ENCODE measurements at places on chromosomes 2 and 18. TPM values are rescaled to one million over a fixed set of nuclear protein-coding genes. Genes with fewer than 3 reads are reported as not detected.

Gene LHCGR
- polyA plus RNA-seq: not detected

Gene NOSTRIN
- not detected for polyA plus RNA-seq

Gene THUMPD2
- 5.2 TPM for polyA plus RNA-seq

DNA sequence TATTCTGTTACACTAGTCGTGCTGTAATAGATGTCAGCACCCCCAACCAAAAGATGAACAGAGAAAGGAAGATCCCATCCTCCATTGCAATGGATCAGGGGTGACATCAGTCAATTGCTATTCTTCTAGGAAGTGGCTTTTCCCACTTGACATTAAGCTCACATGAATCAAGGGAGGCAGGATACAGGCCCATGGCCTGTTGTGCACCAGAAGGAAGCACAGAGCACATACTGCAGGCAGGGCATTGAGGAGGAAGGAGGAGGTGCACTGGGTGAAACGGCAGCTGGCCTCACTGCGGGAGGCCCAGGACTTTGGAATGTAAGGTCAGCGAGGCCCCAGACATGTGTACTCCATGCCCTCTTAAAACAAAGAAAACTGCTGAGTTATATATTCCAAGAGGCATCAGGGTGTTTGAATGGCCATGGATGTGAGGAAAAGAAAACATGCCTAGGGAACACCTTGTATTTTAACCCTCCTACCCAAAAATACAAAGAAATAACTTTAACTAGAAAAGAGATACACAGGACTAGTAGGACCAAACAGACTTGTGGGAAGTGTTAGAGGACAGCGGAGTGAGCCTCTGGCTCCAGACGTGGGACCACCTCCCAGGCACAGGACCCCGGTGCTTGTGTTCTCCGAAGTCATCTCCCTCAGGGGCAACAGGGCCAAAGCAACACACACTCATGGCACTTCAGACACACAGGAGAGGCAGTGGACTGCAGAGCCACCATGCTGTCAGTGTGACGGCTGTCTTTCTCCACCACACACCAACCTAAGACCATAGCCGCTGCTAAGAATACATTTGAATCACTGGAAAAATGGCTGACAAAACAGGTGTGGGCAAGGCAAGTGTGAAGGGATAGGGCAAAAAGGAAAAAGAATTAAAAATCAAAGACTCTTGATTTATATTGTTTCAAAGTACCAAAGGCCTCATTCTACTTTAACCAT is 51.4 kb upstream of the RIOK3 start:
- no peak for DNase-seq
- no peaks in the 10 kb centered on the region for H3K27me3 ChIP-seq

GRCh38 chr2:100747996-100748615 is 71.8 kb upstream of the NPAS2 start:
- no peak overlapping the region for H3K27ac ChIP-seq
- DNase-seq: no peak
- H3K4me3 ChIP-seq: no peak overlapping the region
- H3K27me3 ChIP-seq: peaks cover 38% of the 10 kb centered on the region
- no peaks in the 10 kb centered on the region for H3K36me3 ChIP-seq

DNA sequence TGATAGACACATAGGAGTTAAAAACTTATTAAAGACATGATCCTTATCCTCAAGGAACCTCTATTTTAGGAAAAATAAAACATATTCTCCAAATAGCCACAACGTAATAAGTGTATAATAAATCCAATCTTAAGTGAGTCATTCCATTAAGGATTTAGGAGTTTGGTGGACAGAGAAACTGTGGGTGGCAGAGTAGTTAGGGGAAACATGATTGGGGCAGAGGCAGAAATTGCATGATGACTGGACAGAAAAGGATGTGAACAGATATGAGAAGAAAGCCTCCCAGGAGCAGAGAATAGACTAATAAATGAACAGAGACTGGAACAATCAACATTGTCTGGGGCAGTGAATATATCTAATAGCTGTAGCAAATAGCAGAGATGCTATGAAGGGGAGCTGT is 48.1 kb upstream of the SIGLEC15 start:
- H3K4me3 ChIP-seq: no peak overlapping the region
- peaks cover 27% of the 10 kb centered on the region for H3K4me1 ChIP-seq
- no peak for DNase-seq

DNA sequence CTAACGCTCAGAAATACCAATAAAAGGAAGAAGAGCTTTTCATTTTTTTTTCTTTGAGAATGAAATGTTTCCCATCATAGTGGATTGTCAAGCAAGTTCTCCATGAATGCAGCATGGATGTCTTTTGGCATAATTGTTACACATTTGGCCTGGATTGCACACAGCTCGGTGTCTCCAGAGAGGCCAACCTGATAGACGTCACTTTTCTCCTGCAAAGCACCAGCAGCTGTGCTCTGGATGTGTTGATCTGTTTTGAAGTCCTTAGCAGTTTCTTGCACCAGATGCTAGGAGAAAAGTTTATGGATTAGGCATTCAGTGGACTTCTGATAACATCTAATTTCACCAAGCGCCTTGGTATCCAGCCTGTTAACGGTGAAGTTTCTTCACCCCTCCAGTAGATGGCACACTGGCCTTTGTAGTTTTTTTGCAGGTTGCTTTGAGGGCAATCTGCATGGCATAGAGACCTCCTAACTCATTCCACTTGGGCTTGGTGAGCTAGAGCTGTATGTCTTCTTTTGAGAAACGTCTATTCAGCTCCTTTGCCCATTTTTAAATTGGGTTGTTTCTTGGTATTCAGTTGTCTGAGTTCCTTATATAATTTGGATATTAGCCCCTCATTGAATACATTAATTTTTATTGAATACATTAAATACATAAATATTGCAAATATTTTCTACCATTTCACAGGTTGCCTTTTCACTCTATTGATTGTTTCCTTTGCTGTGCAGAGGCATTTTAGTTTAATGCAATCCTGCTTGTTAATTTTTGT is 59.7 kb downstream of the PTH2R start:
- peaks cover 14% of the 10 kb centered on the region for H3K27me3 ChIP-seq
- DNase-seq: peak; percentile 1
- H3K4me1 ChIP-seq: no peaks in the 10 kb centered on the region
- no peaks in the 10 kb centered on the region for H3K36me3 ChIP-seq
- no peak overlapping the region for H3K27ac ChIP-seq
- H3K4me3 ChIP-seq: no peak overlapping the region

DNA sequence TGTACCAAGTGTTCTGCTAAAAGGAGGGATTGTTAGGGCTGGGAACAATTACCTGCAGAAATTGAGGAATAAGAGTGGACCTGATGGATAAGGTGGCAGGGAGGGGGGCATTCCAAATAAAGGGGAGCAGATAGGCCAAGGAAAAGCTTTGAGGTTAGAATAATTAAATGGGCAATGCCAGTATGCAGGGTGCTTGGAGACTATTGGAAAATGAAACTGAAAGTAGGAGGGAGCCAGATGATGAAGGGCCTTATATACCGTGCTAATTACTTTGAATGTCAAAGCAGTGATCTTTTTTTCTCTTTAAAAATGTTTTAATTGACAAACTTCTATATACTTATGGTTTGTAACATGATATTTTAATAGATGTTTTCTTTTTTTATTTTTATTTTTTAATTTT is 42.9 kb downstream of the MMADHC start:
- H3K27me3 ChIP-seq: no peaks in the 10 kb centered on the region
- H3K4me1 ChIP-seq: peaks cover 3% of the 10 kb centered on the region
- DNase-seq: no peak
- H3K27ac ChIP-seq: no peak overlapping the region

GRCh38 chr2:51612387-51612786 is 580.5 kb upstream of the NRXN1 start:
- no peaks in the 10 kb centered on the region for H3K4me1 ChIP-seq
- H3K36me3 ChIP-seq: no peaks in the 10 kb centered on the region
- no peak for DNase-seq

- DNase-seq: no peak
- no peak overlapping the region for H3K27ac ChIP-seq
- H3K36me3 ChIP-seq: no peaks in the 10 kb centered on the region
- no peaks in the 10 kb centered on the region for H3K4me1 ChIP-seq
- H3K27me3 ChIP-seq: peaks cover 15% of the 10 kb centered on the region
These were observed 85.3 kb upstream of the SULT1C3 start for GRCh38 chr2:108154366-108155061.

GRCh38 chr2:163734881-163735684 is 725 bp downstream of the FIGN start:
- peak overlapping the region; percentile 44 for H3K4me3 ChIP-seq
- H3K4me1 ChIP-seq: peaks cover 12% of the 10 kb centered on the region
- H3K36me3 ChIP-seq: peaks cover 9% of the 10 kb centered on the region

GRCh38 chr2:40430776-40431599 is 20.9 kb downstream of the SLC8A1 start:
- DNase-seq: no peak
- H3K4me3 ChIP-seq: no peak overlapping the region
- H3K4me1 ChIP-seq: no peaks in the 10 kb centered on the region
- no peak overlapping the region for H3K27ac ChIP-seq

GRCh38 chr2:105055613-105056012 is 17.7 kb downstream of the MRPS9 start:
- H3K27ac ChIP-seq: no peak overlapping the region
- DNase-seq: no peak
- H3K36me3 ChIP-seq: peaks cover 20% of the 10 kb centered on the region
- no peaks in the 10 kb centered on the region for H3K27me3 ChIP-seq

- DNase-seq: no peak
- H3K27ac ChIP-seq: no peak overlapping the region
- H3K27me3 ChIP-seq: no peaks in the 10 kb centered on the region
- no peak overlapping the region for H3K4me3 ChIP-seq
- no peaks in the 10 kb centered on the region for H3K36me3 ChIP-seq
These were observed 18.1 kb upstream of the TAF1B start for GRCh38 chr2:9824956-9825720.

DNA sequence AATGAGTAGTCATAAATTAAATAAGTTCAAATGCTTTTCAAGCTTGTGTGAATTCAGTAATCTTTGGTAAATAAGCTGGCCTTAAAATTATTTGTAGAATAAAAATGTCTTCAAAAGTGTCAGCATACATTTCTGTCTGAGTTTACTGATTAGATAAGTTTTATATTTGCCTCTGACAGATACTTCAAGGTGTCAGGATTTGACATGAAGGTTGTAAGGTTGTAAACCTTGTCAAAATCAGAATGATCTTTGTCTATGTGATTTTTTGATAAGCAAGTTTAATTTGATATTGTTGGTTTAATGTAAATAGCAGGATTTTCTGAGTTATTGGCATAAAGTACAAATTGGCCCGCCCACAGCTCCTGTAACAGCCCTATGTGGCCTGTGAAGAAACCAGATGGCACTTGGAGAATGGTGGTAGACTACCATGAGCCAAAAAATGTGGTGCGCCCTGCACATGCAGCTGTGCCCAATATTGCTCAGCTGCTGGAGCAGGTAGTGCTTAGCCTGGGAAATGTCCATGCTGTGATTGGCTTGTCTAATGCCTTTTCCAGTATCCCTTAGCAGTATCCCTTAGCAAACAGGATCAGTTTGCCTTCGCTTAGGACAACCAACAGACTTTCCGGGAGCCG is 188.0 kb upstream of the SPHKAP start:
- DNase-seq: no peak

- H3K36me3 ChIP-seq: peaks cover 10% of the 10 kb centered on the region
- H3K4me3 ChIP-seq: no peak overlapping the region
- no peaks in the 10 kb centered on the region for H3K27me3 ChIP-seq
These were observed 131.2 kb downstream of the THADA start for GRCh38 chr2:43464590-43464989.

DNA sequence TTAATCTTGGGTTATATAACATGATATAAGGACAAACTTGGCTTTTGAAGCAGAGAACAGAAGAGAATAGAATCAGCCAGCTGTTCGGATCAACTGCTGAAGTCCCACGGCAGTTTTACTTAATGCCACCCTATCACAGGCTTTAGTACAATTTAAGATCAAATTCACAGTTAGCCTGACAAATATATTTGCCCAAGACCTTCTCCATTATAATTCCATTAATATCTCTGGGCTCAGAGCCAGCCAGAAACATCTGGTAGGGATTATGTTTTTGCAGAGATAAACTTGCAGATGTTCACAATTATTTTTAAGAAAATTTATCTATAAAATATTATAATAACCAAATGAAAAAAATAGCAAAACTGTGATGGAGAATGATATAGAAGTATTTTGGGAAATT is 381.4 kb downstream of the RAD51AP2 start:
- no peak for DNase-seq
- no peaks in the 10 kb centered on the region for H3K36me3 ChIP-seq
- peaks cover 10% of the 10 kb centered on the region for H3K27me3 ChIP-seq
- no peak overlapping the region for H3K27ac ChIP-seq
- H3K4me3 ChIP-seq: no peak overlapping the region
- H3K4me1 ChIP-seq: no peaks in the 10 kb centered on the region

GRCh38 chr18:2570772-2571199 is 519 bp downstream of the METTL4 start:
- H3K4me3 ChIP-seq: peak overlapping the region; percentile 99
- peak overlapping the region; percentile 99 for H3K27ac ChIP-seq
- H3K4me1 ChIP-seq: peaks cover 25% of the 10 kb centered on the region
- DNase-seq: peak; percentile 60

GRCh38 chr18:62571648-62572047 is 48.8 kb downstream of the ZCCHC2 start:
- no peak overlapping the region for H3K27ac ChIP-seq
- peaks cover 8% of the 10 kb centered on the region for H3K4me1 ChIP-seq
- H3K27me3 ChIP-seq: no peaks in the 10 kb centered on the region
- peaks cover 56% of the 10 kb centered on the region for H3K36me3 ChIP-seq
- DNase-seq: no peak

DNA sequence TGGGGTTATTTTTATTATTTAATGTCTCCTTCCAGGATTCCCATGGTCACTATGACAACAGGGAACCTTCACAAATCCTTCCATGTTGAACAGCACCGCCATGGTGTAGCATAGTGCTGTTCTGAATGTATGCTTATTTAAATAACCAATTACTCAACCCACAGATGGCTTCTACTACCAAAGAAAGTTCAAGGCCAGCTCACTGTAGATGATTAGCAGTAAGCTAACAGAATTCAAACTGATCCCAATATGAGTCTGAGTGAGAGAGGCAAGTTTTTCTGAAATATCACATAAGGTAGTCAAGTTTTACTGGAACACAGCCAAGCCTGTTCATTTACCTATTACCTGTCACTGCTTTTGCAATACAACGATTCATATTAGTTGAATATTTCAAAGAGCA is 51.2 kb downstream of the CLASP1 start:
- DNase-seq: no peak
- H3K27me3 ChIP-seq: no peaks in the 10 kb centered on the region
- H3K4me3 ChIP-seq: no peak overlapping the region
- H3K27ac ChIP-seq: no peak overlapping the region

DNA sequence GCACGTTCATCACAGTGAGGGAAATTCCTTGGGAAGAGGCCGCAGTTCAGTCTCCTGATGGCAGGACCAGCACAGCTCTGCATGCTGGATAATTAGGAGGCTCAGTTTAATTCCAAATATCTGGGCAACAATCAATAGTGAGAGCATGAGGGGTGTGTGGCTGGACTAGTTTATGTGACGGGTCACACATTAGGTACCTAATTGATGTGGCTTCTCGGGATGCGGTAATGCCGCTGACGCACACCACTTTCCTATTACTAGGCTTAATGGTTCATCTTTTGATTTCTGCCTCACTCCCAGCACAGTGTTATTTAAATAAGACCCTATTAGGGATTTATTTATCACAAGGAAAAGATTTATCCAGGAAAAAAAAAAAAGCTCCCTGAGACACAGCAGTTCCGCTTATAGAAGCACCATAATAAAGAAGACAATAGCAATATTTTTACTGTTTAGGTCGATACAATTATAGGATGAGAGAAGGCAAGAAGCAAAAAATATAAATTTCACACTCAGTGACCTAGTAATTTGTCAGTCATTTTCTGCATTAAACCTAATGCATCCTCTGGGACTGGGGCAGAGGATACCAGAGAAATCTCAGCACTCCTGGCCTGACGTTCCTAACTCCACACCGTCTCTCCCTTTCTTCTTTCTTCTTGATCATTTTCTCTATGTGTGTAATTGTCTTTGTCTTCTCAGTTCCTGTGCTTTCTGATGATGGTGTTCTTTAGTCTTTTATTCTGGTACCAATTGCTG is 264.7 kb upstream of the SLC14A2 start:
- no peak for DNase-seq
- peaks cover 25% of the 10 kb centered on the region for H3K27me3 ChIP-seq
- no peaks in the 10 kb centered on the region for H3K36me3 ChIP-seq
- no peak overlapping the region for H3K4me3 ChIP-seq

Measured in naive B cell (primary cell).